Activated T-helper 2 cell treated with anti-CD3 and anti-CD28 coated beads, Interferon-gamma antibody, Interleukin-2, Interleukin-4, amounts not matched to agents 10 μg/mL and 5 μg/mL and 100 μg/mL, durations not matched to agents 14 hours and 24 hours and 36 hours (primary cell): ENCODE measurements at places on chromosomes 6 and 20. TPM values are rescaled to one million over a fixed set of nuclear protein-coding genes. Genes with fewer than 3 reads are reported as not detected.
A peak's percentile ranks its signal among the peaks of the same experiment; 100 is the strongest.

The IL20RA gene
- total RNA-seq: not detected in 2 replicates

The CD24 gene
- 1.5 and 2.0 TPM in 2 replicates for total RNA-seq

The PLN gene
- not detected in 2 replicates for total RNA-seq

DNA sequence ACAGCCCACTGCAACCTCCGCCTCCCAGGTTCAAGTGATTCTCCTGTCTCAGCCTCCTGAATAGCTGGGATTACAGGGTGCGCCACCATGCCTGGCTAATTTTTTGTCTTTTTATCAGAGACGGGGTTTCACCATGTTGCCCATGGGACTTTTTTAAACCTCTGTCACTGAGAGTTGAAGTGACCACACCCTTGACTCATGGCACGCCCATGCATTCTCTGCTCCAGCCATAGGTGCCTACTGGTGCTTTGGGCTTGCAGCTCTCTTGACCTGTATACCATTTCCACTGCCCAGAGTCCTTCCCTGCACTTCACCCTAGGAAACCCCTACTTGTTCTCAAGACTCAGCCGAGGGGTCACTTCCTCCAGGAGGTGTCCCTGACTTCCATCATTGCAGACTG, 2.4 kb upstream of the SCRT2 start:
- no peak for DNase-seq

GRCh38 chr20:25461281-25461650, 53.8 kb downstream of the GINS1 start:
- no peak for DNase-seq

- DNase-seq: no peak
Observed at GRCh38 chr20:58545565-58546415, 30.6 kb upstream of the APCDD1L start.

- no peak for DNase-seq
Observed at GRCh38 chr6:13825871-13826270, 11.5 kb upstream of the MCUR1 start.

The ACOT8 gene
- total RNA-seq: 28.0 and 29.1 TPM in 2 replicates

DNA sequence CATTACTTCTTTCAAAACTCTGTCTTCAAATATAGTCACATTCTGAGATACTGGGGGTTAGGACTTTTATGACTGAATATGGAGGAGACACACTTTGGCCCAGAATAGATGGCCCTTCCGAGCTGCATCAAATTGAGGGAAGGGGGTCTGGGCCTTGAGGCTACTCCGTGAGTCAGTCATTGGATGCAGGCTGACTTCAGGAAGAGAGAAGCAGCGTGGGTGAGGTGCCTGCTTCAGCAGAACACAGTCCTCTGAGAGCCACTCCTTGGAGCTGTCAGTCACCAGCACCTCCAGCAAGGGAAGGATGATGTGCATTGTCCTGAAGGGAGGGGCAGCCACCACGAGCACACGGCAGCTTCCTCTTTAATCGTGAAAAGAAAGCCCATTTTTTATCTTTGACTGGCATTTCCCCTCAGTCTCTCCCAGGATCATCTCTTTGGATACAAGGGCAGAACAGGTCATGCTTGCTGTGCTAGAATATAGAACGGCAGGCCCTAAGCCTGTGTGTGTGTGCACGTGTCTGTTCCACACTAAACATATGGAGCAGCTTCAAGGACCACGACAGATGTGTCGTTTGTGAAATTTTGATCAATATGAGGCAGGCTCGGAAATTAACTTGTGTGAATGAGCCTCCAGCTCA, 721.6 kb downstream of the KIF16B start:
- DNase-seq: no peak

The HTR1B gene
- total RNA-seq: not detected in 2 replicates

GRCh38 chr6:13932785-13933184, 8.0 kb downstream of the RNF182 start:
- DNase-seq: no peak

The SH3BGRL2 gene
- total RNA-seq: 0.09 TPM in 1 of 2 replicates, not detected in the other

DNA sequence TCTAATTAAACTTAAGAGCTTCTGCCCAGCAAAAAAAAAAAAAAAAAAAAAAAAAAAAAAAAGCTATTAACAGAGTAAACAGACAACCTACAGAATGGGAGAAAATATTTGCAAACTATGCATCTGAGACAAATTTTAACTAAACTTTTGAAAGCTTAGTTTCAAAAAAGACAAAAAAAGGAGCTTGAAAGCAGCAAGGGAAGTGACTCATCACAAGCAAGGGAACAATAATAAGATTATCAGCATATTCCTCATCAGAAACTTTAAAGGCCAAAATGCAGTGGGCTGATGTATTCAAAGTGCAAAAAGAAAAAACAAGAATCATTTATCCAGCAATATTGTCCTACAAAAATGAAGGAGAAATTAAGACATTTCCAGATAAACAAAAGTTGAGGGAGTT, 158.6 kb downstream of the RNF144B start:
- no peak for DNase-seq

DNA sequence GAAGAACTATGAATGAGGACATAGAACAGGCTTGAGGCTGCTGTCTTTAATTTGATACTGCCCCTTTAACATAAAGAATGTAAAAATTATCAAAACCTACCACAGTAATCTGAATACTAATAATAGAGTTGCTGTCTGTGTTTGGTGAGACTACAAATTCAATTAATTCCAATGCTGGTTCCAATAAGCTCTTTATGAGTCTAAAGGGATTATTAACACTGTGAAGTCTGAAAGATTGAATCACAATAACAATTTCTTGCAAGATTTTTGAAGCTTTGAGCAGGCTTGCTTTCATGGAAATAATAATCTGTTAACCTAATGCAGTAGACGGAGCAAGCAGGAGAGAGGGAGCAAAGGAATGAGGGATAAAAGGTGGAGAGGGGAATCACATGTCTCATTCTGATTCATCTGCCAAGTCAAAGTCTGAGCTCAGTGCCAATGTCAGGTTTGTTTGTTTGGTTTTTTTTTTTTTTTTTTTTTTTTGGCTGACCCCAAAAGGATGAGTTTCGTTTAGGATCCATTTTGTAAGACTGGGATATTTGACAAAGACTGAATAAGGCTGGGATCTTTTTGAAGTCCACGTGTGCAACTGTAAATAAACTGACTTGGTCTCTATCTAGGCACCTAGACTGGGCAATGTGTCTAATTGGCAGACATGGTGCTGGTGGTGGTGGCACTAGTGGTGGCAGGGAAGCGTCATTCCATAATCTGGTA, 211.6 kb downstream of the RNF144B start:
- no peak for DNase-seq

DNA sequence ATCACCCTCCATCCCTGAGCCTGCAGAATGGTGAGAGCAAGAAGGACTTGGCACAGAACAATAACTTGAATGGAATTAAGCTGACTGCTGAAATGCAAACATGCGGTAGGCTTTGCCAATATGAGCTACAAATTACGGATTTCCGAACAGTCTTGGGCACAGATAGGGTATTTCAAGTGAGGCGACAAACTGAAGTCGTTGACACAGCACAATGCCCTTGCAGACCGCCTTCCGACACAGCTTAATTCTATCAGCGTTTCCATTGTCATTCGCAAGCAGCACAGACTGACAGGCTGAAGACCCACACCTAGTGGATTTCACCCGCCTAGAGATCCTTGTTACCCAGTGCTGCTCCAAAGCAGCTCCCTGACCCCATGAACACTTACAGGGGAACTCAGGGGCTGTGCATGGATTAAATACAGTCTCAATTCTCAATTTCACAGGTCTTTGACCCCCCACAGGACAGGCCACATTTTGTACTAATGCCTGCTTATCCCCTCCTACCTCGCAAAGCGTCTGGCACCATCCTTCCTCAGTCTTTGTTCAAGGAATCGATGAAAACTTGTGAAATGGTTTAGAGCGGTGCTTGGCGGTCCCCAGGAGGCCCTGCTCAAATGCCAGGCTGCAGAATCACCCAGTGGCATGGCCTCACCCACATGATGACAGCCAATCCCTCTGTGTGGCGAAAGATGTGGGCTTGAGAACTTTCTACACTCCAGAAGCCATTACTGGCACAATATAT, 34.6 kb downstream of the RAMACL start:
- no peak for DNase-seq

DNA sequence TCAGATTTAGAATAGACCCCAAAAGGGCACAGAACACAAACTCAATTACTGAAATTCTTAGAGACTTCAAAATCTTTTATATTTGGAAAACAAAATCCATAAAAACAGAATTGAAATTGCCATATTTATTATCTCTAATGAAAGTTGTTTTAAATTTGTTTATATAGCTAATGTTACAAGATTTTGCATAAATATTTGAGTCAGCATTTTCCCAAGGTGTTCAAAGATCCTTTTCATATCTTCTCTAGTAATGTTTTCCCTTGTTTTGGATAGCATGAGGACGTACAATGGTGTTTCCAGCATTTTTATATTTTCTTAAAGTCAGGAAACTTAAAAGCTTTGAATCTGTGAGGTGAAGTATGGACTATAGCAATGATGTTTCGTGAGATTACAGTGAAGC, 235.2 kb upstream of the EPHA7 start:
- no peak for DNase-seq

DNA sequence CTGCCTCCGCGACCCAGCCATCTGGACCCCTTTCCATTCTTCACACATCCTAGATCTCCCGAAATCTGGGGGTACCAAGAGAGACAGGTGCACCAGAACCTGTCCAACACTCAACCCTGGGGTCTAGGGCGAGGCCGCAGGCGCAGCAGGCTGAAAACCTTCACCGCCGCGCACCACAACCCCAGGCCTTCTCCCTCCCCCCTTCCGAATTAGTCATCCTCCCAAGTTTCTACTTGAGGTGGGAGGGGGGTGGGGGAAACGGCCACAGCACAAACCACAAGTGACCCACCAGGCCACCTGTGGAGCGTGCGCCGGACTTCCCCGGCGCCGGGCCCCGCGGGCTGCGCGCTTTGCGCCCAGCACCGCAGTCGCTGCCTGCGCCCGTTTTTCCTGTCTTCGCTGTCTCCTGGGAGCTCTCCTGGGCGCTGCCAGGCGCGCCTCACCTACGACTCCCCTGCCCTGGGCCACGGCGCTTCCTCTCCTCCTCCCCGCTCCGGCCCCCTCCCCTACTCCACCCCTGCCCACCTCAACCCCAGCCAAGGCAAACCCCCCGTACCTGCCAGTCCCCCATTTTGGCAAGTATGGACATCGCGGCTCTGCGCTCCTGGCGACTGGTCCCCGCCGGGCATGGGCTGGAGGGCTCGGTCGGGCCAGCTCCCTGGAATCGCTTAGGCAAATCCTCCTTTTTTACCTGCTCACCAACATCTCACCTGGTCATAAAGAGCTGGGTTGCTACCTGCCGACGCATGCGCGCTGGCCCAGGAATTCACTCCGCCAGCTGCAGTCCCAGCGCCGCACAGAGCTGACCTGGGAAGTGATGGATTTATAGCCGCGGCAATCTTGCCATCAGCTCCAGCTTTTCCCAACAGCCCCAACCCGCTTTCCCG, 4.2 kb upstream of the TFAP2A start:
- no peak for DNase-seq

- no peak for DNase-seq
Observed at GRCh38 chr20:62002882-62003480, 62.7 kb downstream of the TAF4 start.

- DNase-seq: no peak
Observed at GRCh38 chr6:157726892-157727628, 96.0 kb upstream of the SNX9 start.

- no peak for DNase-seq
Observed at GRCh38 chr6:46453741-46454316, 37.4 kb downstream of the RCAN2 start.

DNA sequence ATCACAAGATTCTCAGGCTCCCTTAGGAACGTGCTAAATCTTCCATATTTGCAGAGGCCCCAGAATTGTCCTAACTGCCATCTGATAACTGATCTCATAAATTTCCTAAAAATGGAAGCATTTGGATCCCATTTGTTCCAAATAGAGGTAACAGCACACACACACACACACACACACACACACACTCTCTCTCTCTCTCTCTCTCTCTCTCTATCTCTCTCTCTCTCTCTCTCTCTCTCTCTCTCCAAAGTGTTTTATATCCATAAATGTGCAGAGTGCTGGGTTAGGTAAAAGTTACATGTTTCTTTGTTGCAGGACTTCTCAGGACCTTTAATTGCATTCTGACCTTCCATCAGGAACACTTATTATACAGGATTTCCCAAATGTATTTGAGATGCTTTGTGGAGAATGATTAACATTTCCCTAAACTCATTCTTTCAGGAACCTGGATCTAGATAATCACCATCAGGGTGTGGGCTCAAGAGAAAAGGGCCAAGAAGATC, 8.5 kb upstream of the STK38 start:
- DNase-seq: no peak

DNA sequence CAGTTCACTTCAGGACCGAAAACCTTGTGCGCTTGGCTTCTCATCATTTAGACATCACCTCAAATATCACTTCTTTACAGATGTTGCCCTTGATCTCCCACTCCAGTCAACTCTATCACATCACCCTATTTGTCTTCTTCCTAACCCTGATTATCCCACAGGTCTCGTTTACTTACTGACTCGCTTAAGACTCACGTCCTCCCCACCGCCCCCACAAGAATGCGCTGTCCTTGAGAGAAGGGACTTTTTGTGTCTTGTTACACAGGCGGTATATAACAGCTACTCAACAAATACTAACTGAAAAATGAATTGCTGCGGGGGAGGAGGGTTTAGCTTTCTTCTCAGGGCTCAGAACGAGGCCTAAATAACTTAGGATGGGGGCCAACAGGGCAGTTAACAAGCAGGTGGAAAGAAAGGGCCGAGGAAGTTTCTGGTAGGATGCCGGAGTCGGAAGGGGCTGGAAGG, 527 bp downstream of the TOMM34 start:
- peak; percentile 35 for DNase-seq

GRCh38 chr6:137181891-137182653, 8.6 kb upstream of the IL22RA2 start:
- DNase-seq: no peak

The ASF1A gene
- 33.9 and 34.1 TPM in 2 replicates for total RNA-seq

DNA sequence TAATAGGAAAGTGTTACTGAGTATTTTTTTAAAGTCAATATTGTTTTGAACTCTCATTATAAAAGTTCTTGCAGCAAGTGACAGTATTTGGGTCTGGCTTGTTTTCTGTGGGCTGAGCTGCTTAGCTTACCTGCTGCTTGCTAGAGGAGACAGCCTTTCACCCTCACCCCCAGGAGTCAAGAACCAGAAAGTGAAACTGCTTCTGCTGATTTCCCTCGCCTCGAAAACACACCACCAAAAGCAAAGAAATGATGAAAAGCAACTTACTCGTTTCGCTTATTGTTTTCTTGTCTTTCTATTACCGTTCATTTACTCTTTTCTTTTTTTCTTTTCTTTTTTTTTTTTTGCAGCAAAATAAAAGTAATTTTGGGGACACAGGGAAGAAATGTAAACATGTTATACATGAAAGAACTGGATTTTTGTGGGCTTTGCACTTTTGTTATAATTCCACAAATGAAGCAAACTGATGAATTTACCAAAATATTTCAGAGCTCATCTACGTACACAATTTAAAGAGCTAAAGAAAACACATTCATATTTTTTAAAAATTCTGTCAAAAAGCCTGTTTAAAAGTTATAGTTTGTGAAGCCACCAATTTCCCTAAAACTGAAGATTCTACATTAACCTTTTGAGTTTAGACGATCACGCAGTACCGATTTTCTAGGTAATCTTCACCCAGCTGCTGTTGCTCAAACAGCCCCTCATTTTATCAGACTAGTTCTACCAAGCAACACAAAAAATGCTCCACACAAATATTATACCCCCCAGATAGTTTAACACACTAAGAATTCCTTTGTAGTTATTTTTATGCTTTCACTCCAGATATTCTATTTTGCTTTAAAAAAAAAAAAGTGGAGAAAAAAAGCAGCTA, 1.7 kb downstream of the SCML4 start:
- peak; percentile 64 for DNase-seq
